ENCODE measurements at places on chromosomes 3 and 15. TPM values are rescaled to one million over a fixed set of nuclear protein-coding genes. Genes with fewer than 3 reads are reported as not detected.

- H3K27me3 ChIP-seq: no peaks in the 10 kb centered on the region
- H3K4me3 ChIP-seq: no peak overlapping the region
- no peaks in the 10 kb centered on the region for H3K4me1 ChIP-seq
- H3K27ac ChIP-seq: no peak overlapping the region
- DNase-seq: no peak
- no peaks in the 10 kb centered on the region for H3K36me3 ChIP-seq
Measured at GRCh38 chr3:116691041-116691440, 18.5 kb upstream of the TUSC7 start.

GRCh38 chr3:42663581-42664437, 10.3 kb downstream of the ZBTB47 start:
- no peak overlapping the region for H3K27ac ChIP-seq
- no peaks in the 10 kb centered on the region for H3K27me3 ChIP-seq
- no peak for DNase-seq

RASGRP1 gene
- total RNA-seq: 173 TPM

ZKSCAN7 gene
- 4.9 TPM for total RNA-seq

CTXN2 gene
- total RNA-seq: not detected

XYLB gene
- total RNA-seq: 2.9 TPM

GOLGA8J gene
- not detected for total RNA-seq

All from activated T-cell treated with anti-CD3 and anti-CD28 coated beads, Interleukin-2, amount 50 U/mL, for 72 hours (primary cell).